ENCODE measurements at places on chromosomes 11 and 22. TPM values are rescaled to one million over a fixed set of nuclear protein-coding genes. Genes with fewer than 3 reads are reported as not detected.

- no peak for DNase-seq
These were observed 35.9 kb downstream of the CTSC start for GRCh38 chr11:88301488-88302140.

The MS4A18 gene
- not detected for total RNA-seq

The DNAJB7 gene
- not detected for total RNA-seq

DNA sequence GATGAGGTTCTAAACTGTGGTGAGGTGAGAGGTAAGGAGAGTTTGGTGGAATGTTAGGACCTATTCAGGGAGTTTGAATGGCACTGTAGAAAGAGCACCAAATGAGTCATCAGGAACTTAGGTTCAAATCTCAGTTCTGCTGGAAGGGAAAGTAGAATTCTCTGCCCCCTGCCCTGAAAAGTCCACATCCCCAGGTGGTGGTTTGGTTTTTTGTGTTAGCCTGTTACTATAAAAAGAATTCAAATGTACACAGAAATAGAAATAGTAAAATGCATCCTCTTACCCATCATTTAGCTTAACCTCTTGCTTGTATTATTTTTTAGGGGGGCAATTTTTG, 20.2 kb downstream of the PPFIBP2 start:
- DNase-seq = no peak

DNA sequence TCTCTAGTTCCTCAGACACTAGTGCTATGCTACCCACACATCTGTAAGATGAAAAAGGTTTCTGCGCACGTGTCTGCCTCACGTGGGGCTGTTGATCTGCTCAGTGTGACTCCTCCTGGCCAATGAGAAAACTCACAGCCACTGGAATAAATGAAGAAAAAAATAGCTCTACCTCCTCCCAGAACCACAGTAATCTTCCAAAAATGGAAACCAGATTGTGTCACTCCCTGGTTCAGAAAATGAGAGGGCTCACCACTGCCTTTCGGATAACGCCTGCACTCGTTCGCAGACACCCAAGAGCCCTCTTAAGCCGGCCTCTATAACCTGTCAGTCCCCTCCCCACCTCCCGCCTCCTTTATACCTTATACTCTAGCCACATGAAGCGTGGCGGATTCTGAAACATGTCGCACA, 5.1 kb downstream of the APBB1 start:
- DNase-seq = no peak

DNA sequence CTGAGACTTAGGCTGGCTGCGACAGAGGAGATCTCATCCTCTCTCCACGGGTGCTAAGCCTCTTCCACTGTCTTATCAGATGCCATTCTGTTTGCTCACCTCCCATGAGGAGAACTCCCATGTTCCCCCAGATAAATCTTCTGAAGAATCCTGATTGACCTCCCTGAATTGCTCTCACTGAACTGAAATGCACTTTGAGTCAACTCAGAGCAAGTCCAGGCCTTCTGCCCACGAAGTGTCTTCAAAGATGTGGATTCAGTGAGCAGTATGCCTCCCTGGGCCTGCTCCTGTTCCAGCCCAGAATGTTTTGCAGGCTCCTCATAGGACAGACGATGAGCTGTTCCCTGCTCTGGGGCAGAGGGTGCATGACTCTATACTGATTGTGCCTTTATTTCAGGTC, 17.4 kb downstream of the TUB start:
- DNase-seq = no peak

The TMEM191C gene
- 1.7 TPM for total RNA-seq

GRCh38 chr11:360326-361280, 8.7 kb upstream of the B4GALNT4 start:
- peak; percentile 46 for DNase-seq

The P2RY6 gene
- 6.9 TPM for total RNA-seq

The P4HA3 gene
- total RNA-seq = 0.54 TPM

GRCh38 chr11:128848815-128849455, 18.2 kb downstream of the KCNJ1 start:
- peak; percentile 84 for DNase-seq

- DNase-seq = peak; percentile 36
These were observed 63.9 kb downstream of the GRIK4 start for GRCh38 chr11:120575461-120575860.

DNA sequence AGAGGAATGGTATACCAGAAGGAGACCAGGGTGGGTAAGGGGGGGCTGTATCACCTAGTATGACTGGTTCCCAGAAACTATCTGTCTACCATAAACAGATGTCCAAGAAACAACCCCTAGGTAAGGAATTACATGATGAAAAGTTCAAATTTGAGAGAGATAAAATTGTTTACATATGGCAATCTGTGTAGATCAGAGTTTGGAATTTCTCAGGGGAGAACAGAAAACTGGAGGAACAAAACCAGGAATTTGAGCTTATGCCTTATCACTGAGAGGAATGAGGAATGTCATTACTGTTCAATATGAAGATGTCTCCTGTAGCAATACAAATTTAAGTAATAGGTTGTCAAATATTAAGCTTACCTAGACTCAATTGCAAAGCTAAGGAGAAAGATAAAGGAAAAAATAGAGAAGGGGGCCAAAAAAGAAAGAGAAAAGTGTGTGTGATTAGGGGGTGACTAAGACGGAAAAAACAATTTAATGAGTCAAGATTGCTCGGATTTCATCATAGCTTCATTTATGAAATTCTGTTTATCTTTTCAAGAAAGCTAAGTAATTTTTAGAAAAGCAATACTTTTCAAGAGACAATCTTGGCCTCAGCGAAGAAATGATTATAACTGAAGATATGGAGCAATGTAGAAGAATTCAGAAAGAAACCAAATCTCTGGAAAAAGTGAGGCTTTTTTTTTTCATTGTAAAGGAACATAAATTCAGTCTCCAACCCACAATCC, 117.8 kb downstream of the APOL5 start:
- DNase-seq = no peak

The KRTAP5-9 gene
- not detected for total RNA-seq

- no peak for DNase-seq
These were observed 52.3 kb downstream of the AMOTL1 start for GRCh38 chr11:94820480-94820879.

- DNase-seq = no peak
These were observed at the start of gene MMP11 for GRCh38 chr22:23772649-23773473. MMP11 (plus strand) TSS chr22:23772849; CDS start chr22:23772871, 22 bp downstream.

The RAB38 gene
- 0.22 TPM for total RNA-seq

- DNase-seq = no peak
These were observed 77.9 kb downstream of the BTBD10 start for GRCh38 chr11:13384908-13385640.

DNA sequence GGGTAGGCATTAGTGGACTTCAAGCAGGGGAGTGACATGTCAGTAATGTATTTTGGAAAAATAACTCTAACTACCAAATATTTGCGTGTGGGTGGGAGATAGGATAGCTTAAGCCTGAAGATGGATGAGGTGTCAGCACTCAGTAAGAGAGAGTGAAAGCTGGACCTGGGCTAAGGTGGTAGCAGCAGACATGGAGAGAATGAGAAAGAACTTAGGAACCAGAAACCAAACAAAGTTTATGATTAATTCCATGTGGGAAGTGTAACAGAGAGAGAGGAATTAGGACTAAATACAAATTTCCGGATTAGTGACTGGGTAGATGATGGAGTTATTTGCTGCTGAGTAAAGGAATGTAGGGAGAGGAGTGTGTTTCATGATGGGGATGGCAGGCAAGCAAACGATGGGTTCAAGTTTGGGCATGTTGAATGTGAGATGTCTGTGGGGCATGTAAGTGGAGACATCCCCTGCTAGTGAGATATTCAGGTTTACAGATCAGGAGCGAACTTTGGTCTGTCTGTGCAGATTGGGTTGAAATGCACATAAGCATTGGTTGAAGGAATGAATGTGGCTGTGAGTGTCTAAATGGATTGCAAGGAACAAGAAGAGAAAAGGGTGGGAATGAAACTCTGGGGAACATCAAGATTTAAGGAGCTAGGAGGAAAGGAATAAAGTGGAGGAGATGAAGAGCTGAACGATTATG, 185.6 kb upstream of the MTMR2 start:
- DNase-seq = no peak

GRCh38 chr11:101363706-101364275, 220.0 kb downstream of the TRPC6 start:
- DNase-seq = no peak

DNA sequence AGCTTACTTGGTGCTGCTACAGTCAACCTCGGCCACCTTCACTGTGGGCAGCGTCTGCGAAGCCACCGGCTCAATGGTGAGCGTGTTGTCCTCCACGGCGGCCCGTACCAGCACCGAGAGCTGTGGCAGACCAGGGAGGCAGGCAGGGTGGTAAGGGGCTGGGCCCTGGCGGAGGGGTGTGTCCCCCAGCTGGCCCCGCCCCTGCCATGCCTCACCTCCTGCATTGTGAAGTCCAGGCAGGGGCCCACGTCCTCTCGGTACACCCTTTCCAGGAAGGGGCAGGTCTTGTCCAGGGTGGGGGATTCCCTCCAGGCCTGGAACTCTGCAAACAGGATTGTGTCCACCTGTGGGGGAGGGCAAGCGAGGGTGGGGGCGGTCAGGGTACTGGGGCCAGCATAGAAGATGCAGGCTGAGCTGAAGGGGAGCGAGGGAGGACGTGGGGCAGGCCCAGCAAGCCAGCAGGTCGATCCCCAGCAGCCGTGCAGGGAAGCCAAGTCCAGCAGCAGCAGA, 12.8 kb downstream of the RAB3IL1 start:
- no peak for DNase-seq

DNA sequence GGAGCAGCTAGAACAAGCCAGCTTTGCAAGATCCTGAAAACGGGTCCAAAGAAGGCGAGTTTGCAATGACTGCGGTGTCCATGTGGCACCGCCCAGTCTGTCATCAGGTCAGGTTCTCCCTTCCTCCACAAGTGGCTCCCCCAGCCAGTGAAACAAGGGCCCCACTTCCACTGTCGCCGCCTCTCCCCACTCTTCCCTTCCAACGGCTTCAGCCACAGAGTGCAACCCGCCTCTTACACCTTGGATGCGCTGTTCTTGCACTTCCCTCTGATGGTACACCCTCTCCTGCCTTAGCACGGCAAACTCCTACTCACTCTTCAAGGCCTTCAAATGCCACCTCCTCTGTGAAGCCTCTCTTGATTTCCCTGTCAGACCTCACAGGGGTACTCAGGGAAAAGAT, 10.8 kb upstream of the TCF20 start:
- peak; percentile 62 for DNase-seq

GRCh38 chr11:9895006-9895405, 231.1 kb downstream of the SWAP70 start:
- DNase-seq = no peak

DNA sequence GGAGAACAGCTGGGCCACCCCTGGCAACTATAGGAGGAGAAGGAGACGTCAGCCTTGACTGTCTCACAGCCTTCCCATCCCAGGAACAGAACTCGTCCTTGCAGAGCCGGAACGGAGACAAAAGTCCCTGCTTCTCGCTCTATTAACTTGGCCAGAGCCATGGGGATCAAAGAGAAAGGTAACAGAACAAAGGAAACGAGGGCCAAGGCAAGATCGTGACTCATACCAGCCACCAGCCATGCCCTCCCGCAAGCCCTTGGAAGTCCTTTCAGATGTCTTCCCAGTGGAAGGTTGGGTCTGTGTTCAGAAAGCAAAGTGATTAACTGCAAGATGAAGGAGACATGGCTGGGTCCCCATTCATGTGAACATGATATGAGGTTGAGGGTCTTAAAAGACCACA, 64.7 kb downstream of the PDE2A start:
- DNase-seq = no peak

GRCh38 chr11:47233989-47234668, 14.5 kb downstream of the ACP2 start:
- no peak for DNase-seq

DNA sequence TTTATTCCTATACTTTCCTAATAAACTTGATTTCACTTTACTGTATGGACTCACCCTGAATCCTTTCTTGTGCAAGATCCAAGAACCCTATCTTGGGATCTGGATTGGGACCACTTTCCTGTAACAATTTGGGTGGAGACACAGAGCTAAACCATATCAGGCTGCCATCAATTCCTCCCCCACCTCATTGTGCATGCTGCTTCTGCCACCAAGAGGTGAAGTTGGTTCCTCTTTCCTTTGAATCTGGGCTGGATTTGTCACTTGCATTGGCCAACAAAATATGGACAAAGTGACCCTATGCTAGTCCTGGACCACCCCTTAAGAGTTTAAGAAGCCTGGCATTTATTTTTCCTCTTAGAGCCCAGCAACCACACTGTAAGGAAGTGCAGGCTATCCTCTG, 39.4 kb upstream of the CEP295 start:
- no peak for DNase-seq

- no peak for DNase-seq
These were observed 52.6 kb downstream of the TCF20 start for GRCh38 chr22:42217752-42218280.

- DNase-seq = no peak
These were observed 597 bp downstream of the RPUSD4 start for GRCh38 chr11:126210871-126211235.

GRCh38 chr11:134536219-134536618, 124.2 kb upstream of the B3GAT1 start:
- DNase-seq = peak; percentile 63

DNA sequence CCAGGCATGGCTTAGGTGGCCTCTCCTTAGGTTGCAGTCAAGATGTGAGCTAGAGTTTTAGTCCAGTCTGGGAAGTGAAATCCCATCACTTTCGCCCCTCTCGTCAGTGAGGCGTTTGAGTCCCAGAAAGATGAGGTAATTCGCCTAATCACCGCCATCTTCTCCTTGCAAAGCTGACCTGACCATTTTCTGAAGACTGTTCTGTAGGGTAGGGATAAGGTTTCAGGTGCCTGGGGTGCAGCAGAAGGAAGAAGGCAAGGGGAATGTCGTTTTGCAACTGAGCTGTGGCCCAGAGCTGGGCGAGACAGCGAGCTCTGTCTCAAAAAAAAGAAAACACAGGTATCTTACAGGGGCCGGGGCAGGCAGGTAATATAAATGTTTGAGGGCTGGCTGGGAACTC, 61.7 kb upstream of the CECR2 start:
- no peak for DNase-seq

GRCh38 chr11:128985880-128986279, 43.2 kb upstream of the TP53AIP1 start:
- no peak for DNase-seq

DNA sequence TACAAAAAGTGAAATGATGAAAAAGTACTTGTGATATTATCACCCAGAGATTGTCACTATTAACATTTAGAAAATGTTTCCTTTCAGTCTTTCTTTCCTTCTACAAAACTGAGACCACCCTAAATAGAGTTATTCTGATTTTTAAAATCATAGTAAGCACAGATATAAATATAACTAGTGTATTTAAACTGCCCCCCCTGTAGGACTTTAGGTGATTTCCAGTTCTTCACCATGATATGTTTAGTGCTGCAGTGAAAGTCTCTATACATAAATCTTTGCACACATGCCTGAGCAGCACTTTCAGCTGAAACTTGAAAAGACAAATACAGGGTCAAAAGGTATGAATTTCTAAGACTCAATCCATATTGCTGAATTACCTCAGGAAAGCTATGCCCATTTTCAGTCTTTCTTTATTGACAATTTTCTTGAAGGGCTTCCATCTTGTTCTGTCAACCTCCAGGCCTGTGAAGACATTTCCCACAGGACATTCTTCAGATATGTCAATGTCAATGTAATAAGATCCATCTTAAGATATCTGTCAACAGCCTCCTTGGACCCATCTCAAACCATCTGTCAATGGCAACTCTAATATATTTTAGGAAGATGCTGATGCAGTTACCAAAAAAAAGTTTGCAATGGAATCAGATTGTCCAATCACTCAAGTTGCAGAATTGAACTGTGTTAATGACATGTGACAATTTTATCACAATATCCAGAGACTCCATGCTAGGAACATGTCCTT, 30.8 kb upstream of the LDLRAD3 start:
- no peak for DNase-seq
